Adrenal gland (tissue), 19 donors: ENCODE measurements at places on chromosomes 7 and 10. TPM values are rescaled to one million over a fixed set of nuclear protein-coding genes. Genes with fewer than 3 reads are reported as not detected.

GRCh38 chr7:35985126-35985754, 167.8 kb upstream of the EEPD1 start:
- DNase-seq = peak; percentile 78

ITPRID1 gene
- 0.06 TPM for total RNA-seq

GRCh38 chr10:34137955-34138354, 677.1 kb downstream of the PARD3 start:
- DNase-seq = no peak

DNA sequence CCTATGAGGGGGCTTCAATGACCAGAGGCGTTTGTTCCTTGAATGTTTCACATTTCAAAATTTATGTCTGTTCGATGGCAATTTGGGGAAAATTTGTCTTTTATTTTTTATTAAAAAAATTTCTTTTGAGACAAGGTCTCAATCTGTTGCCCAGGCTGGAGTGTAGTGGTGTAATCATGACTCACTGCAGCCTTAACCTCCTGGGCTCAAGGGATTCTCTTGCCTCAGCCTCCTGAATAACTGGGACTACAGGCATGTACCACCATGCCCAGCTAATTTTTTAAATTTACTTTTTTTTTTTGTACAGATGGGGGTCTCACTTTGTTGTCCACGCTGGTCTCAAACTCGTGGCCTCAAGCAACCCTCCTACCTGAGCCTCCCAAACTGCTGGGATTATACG, 39.7 kb downstream of the OTUD1 start:
- no peak for DNase-seq

HDAC9 gene
- total RNA-seq = 7.3 TPM

HYAL4 gene
- total RNA-seq = not detected

- DNase-seq = no peak
Observed at GRCh38 chr7:74212661-74213060, 2.9 kb downstream of the LAT2 start.

DNA sequence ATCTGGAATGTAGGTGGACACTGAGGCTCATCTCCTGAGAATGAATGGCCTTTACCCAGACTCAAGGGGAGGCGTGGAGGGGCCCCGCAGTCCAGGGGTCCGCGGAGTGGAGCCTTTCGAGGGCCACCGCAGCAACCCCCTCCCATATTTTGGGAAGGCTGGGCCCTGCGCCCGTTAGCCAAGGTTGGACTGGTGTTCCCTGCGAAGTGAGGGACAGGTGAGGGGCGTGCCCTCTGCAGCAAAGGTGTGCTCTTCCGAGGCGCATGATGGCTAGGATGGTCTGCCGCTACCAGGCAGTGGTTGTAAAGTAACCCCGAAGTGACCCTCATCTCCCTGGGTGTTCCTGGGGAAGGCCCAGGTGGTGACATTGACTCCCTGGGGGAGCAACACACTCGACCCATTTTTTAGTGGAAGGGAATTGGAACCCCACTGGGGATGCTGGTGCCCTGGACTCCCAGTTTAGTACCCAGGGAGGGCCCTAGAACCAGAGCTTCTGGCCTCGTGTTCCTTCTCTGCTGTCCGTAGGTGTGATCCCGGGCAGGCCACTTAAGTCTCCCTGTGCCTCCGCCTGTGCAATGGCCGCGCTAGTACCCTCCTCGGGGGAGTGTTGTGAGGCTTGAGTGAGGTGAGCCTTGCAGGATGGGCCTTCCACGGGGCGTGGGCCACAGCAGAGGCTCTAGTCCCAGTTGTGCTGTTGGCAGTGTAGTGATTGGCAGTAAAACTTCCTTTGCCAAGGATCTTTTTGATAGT, 779 bp downstream of the FAM241B start:
- no peak for DNase-seq

OR2A7 gene
- 0.81 TPM for total RNA-seq

GRCh38 chr10:79490400-79491142, 21.8 kb upstream of the EIF5AL1 start:
- DNase-seq = no peak

DNA sequence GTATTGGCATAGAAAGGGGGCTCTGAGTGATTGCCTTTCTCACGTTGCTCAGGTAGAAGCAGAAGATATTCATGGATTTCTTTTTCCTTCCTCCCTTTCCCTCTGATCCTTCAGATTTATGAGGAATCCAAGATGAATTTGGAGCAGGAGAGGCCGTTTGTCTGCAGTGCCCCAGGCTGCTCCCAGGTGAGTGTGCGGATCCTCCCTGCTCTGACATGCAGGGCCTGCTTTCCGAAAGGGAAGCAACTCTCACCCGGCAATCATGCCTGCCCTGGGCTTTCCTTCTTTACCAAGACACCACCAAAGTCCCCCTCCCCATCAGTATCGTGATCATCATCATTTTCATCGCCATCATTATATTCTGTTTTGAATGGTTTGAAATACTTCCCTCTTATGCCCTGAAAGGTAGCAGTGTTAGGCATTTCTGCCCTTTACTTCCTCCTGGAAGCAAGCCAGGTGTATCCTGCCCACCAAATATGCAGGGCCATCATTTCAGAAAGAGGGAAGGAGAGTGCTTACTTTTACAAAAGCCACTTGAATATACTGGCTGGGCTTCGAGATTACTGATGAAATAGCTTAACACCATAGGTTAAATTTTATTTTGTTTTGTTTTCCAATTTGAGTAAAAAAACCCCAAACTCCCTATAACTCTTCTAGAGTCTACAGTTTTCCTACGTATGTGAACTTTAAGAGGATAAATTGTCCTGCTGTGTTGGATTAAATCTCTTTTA, 75.9 kb downstream of the CREB5 start:
- DNase-seq = peak; percentile 6

GRCh38 chr10:3803295-3803926, 18.4 kb upstream of the KLF6 start:
- no peak for DNase-seq

DNA sequence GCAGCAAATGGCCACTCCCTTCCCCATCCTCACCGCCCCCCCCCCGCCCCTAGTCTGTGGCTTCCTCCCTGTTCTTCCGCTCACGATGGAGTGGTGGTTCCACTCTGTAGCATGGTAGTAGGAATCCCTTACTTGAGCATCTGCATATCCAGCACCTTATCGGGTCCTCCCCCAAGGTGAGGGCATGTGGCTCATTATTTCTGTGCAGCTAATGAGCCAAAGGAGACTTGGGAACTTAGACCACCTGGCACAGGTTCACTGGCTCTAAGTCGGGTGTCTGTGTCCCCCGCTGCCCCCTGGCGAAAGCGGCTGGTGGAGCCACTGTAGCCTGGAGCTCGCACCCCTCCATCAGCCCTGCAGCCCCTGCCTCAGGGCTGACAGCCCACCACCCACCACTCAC, 22.8 kb upstream of the GPR26 start:
- DNase-seq = no peak

GRCh38 chr10:122617476-122618270, 57.1 kb downstream of the DMBT1 start:
- no peak for DNase-seq

RALA gene
- 39.6 TPM for total RNA-seq

GRCh38 chr7:25846722-25847121, 305.3 kb upstream of the NFE2L3 start:
- DNase-seq = peak; percentile 72

DNA sequence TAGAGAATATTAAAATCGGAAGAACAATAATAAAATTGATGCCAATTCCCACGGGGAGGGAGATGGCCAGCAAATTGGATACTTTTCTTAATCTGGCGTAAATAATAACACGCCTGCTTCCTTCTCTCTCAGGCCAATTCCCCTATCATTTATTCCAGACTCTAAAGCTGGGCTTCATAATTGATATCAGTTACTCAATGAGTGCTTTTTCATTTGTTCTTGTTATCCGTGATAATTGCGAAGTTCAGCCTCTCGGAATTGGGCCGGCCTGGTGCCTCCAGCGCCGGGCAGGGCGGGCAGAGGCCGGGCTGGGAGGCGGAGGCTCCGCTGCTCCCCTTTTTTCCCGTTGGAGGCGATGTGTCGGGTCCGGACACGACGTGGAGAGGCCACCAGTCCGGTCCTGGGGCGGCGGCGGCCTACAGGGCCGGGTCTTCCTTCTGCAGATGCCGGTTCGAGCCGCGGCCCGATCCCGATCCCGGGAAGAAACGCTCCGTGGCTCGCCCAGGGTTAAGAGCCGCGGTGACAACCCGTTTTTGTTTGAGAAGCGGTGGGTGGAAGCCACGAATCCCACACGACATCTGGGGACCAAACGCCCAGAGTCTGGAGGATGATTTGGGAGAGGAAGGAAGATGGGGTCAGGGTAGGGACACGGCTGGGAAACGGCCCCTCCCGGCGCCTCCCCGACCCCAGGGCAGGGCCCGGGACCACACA, 13.6 kb downstream of the UNCX start:
- no peak for DNase-seq

VWA2 gene
- 0.15 TPM for total RNA-seq

ADCY1 gene
- 7.8 TPM for total RNA-seq

DNA sequence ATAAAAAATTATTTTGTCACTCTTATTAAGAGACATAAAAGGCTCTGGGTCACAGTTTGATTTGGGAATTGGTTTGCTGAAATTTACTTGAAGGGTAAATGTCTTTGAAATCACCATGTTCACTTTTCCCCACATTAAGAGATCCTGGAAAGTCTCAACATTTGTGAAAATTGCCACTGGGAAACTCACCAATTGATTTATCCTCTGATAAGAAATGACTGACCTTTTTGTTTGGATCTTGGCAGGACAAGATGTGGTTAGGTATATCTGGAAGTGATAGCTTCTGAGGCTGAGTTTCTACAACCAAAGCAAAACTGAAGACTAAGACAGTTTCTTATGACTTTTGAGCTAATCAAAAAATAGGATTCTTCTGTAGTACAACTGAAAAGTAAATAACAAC, 107.1 kb upstream of the TMEM106B start:
- no peak for DNase-seq

TRPV5 gene
- total RNA-seq = not detected

GRCh38 chr10:2980791-2981360, 86.5 kb upstream of the PFKP start:
- DNase-seq = no peak

POLR2J2 gene
- 4.3 TPM for total RNA-seq

- DNase-seq = no peak
Observed at GRCh38 chr7:116111475-116111874, 80.9 kb upstream of the TFEC start.

GRCh38 chr7:142745745-142746144, 3.5 kb upstream of the PRSS1 start:
- DNase-seq = no peak

GRCh38 chr7:128909625-128910568, 612 bp downstream of the KCP start:
- DNase-seq = no peak
